ENCODE measurements at places on chromosomes 5 and 9. TPM values are rescaled to one million over a fixed set of nuclear protein-coding genes. Genes with fewer than 3 reads are reported as not detected.
A peak's percentile ranks its signal among the peaks of the same experiment; 100 is the strongest.

The ITGA1 gene
- total RNA-seq: 145 TPM

GRCh38 chr5:88899096-88899737 lies 16.2 kb upstream of the MEF2C start:
- no peak overlapping the region for H3K27ac ChIP-seq
- H3K36me3 ChIP-seq: no peaks in the 10 kb centered on the region
- H3K27me3 ChIP-seq: no peaks in the 10 kb centered on the region
- DNase-seq: no peak
- H3K4me1 ChIP-seq: no peaks in the 10 kb centered on the region
- H3K4me3 ChIP-seq: no peak overlapping the region

DNA sequence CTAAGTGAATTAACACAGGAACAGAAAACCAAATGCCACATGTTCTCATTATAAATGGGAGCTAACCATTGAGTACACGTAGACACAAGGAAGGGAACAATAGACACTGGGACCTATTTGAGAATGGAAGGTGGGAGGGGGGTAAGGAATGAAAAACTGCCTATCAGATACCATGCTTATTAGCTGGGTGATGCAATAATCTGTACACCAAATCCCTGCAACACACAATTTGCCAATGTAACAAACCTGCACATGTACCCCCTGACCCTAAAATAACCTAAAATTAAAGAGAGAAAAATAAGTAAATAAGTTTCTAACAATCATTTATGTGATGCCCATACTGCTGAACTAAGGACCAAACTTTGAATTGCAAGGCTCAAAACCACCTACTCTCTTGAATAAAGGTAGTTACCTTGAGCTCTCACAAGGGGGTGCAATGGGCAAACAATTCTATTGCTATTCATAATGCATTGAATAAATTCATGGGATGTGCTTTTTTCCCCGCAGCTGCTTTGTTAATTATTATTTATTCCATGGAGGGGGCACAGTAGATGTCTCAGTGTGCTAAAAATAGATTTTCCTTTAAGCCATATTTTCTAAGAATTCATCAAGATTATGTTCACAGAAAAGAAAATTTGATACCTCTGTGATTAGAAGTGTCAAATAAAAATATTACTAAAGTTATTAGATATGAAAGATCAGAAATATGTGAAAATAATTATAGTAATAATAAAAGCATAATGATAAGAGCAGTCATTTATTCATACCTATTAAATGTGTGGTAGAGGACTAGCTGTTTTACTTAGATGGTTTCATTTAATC lies 76.2 kb upstream of the PTPN3 start:
- no peak overlapping the region for H3K4me3 ChIP-seq
- peak; percentile 82 for DNase-seq
- H3K27me3 ChIP-seq: no peaks in the 10 kb centered on the region
- H3K36me3 ChIP-seq: no peaks in the 10 kb centered on the region
- no peak overlapping the region for H3K27ac ChIP-seq

DNA sequence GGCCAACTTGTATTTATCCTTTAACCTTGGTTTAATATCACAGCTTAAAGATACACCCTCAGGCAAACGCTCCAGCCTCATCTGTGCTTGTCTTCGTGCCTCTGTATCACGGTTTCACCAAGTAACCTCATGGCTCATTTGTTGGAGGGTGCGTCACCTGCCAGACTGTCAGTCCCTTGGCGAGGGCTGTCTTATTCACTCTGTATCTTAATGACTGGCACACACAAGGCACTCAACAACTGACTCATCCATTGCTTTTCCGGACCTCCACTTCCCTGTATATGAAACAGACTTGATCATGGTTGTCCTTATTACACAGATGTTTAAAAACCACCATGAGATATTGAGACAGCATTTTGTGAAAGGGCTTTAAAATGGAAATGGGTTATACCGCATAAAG lies 28.0 kb downstream of the LCP2 start:
- H3K27me3 ChIP-seq: peaks cover 19% of the 10 kb centered on the region
- DNase-seq: no peak
- no peak overlapping the region for H3K4me3 ChIP-seq
- H3K4me1 ChIP-seq: peaks cover 64% of the 10 kb centered on the region

GRCh38 chr9:121906074-121906870 lies 186.8 kb downstream of the TTLL11 start:
- H3K4me3 ChIP-seq: no peak overlapping the region
- H3K27ac ChIP-seq: no peak overlapping the region
- no peaks in the 10 kb centered on the region for H3K27me3 ChIP-seq
- no peaks in the 10 kb centered on the region for H3K36me3 ChIP-seq

- H3K36me3 ChIP-seq: no peaks in the 10 kb centered on the region
- H3K27ac ChIP-seq: no peak overlapping the region
- no peaks in the 10 kb centered on the region for H3K27me3 ChIP-seq
- DNase-seq: no peak
These were observed 32.6 kb upstream of the RNF130 start for GRCh38 chr5:180104168-180104530.

The BTNL3 gene
- not detected for total RNA-seq

The LECT2 gene
- not detected for total RNA-seq

The PCDHA11 gene
- not detected for total RNA-seq

DNA sequence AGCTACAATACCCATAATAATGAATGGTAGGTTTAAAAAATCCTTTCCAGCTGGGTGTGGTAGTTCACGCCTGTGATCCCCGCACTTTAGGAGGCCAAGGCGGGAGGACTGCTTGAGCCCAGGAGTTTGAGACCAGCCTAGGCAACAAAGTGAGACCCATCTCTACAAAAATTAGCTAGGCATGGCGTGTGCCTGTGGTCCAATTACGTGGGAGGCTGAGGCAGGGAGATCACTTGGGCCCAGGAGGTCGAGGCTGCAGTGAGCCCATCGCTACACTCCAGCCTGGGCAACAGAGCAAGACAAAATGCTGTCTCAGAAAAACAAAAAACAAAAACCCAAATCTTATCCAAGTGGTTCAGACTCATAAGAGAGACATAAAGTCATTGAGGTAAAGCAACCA lies 33.8 kb upstream of the SLC6A3 start:
- H3K36me3 ChIP-seq: peaks cover 67% of the 10 kb centered on the region
- H3K4me3 ChIP-seq: no peak overlapping the region
- H3K27me3 ChIP-seq: no peaks in the 10 kb centered on the region
- no peak for DNase-seq
- H3K4me1 ChIP-seq: peaks cover 16% of the 10 kb centered on the region

GRCh38 chr5:54249210-54250028 lies 61.0 kb downstream of the ARL15 start:
- peaks cover 19% of the 10 kb centered on the region for H3K4me1 ChIP-seq
- no peak overlapping the region for H3K27ac ChIP-seq
- no peaks in the 10 kb centered on the region for H3K27me3 ChIP-seq

- no peaks in the 10 kb centered on the region for H3K27me3 ChIP-seq
- DNase-seq: no peak
- H3K4me3 ChIP-seq: no peak overlapping the region
- H3K36me3 ChIP-seq: peaks cover 6% of the 10 kb centered on the region
- peaks cover under 1% of the 10 kb centered on the region for H3K4me1 ChIP-seq
- no peak overlapping the region for H3K27ac ChIP-seq
These were observed 63.8 kb downstream of the SLC28A3 start for GRCh38 chr9:84276741-84277140.

DNA sequence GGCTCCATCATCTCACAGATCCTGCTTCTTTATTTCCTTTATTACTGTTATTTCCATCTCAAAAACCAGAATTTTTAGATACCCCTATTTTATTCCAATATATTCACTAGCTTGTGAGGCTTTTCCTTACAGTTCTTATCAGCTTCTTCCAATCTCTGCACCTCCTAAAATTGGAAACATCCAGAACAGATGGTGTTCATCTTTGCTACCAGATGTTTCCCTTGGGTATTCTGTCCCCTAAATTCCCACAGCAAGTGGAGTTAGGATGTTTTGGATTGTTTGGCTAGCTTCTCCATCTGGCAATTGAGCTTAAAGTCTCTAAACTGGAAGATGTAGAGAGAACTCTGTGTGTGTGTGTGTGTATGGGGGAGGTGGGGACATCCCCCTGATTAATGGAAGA lies 580.4 kb downstream of the DTWD2 start:
- no peak overlapping the region for H3K4me3 ChIP-seq
- no peaks in the 10 kb centered on the region for H3K4me1 ChIP-seq
- H3K27ac ChIP-seq: no peak overlapping the region
- H3K36me3 ChIP-seq: no peaks in the 10 kb centered on the region

GRCh38 chr5:181205761-181206649 lies 1.0 kb upstream of the TRIM7 start:
- no peaks in the 10 kb centered on the region for H3K36me3 ChIP-seq
- peaks cover 30% of the 10 kb centered on the region for H3K27me3 ChIP-seq
- H3K4me3 ChIP-seq: peak overlapping the region; percentile 63
- peaks cover 55% of the 10 kb centered on the region for H3K4me1 ChIP-seq
- H3K27ac ChIP-seq: peak overlapping the region; percentile 70

GRCh38 chr5:33487236-33487635 lies 46.5 kb downstream of the TARS1 start:
- no peaks in the 10 kb centered on the region for H3K4me1 ChIP-seq
- H3K4me3 ChIP-seq: no peak overlapping the region
- H3K27ac ChIP-seq: no peak overlapping the region
- DNase-seq: no peak

DNA sequence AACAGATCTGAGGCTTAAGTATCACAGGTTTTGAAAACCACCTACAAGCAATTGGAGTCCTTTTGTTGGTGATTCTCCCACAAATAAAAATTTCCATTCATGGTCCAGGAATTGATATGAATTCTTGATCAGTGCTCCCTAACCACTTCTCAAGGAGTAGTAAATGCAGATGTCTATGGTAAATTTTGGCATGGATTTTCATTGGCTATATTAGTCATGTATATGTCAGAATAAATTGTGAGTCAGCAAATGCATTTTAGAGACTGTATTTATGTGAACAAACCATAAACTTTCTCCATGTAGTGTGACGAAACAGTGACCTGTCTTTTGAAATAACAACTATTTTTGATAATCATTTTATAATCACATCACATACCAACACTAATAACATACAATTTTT lies 611.1 kb downstream of the HTR1A start:
- H3K4me1 ChIP-seq: no peaks in the 10 kb centered on the region
- H3K27me3 ChIP-seq: no peaks in the 10 kb centered on the region
- H3K27ac ChIP-seq: no peak overlapping the region
- no peak for DNase-seq

- peaks cover 29% of the 10 kb centered on the region for H3K4me1 ChIP-seq
- DNase-seq: no peak
- H3K27me3 ChIP-seq: no peaks in the 10 kb centered on the region
- no peak overlapping the region for H3K4me3 ChIP-seq
- H3K36me3 ChIP-seq: no peaks in the 10 kb centered on the region
- no peak overlapping the region for H3K27ac ChIP-seq
These were observed 89.3 kb upstream of the ALDH1A1 start for GRCh38 chr9:73042155-73042554.

- no peak overlapping the region for H3K4me3 ChIP-seq
- H3K4me1 ChIP-seq: peaks cover 24% of the 10 kb centered on the region
- no peak for DNase-seq
These were observed 2.7 kb downstream of the RXFP3 start for GRCh38 chr5:33938881-33939280.

DNA sequence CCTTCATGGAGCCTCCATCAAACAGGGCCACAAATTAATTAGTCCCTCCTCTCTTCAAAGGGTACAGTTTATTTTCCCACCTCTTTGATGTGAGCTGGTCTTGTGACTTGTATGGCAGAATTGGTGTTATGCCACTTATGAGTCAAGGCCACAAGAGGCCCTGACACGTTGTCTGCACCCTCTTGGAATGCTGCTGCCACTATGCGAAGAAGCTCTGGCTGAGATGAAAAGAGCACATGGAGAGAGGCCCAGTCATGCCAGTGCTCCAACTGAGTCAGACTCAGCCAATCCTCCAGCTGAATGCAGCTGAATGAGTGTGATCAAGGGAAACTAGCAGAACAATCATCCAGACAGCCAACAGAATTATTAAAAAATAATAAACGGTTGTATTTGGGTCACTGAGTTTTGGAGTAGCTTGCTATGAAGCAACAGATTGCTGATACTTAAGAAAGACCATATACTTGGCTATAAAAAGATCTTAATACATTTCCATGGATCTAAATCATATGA lies 128.3 kb downstream of the MARCHF11 start:
- H3K36me3 ChIP-seq: no peaks in the 10 kb centered on the region
- H3K4me1 ChIP-seq: no peaks in the 10 kb centered on the region
- H3K27me3 ChIP-seq: peaks cover 4% of the 10 kb centered on the region
- DNase-seq: no peak
- H3K4me3 ChIP-seq: no peak overlapping the region
- H3K27ac ChIP-seq: no peak overlapping the region

- no peak overlapping the region for H3K27ac ChIP-seq
- H3K4me3 ChIP-seq: no peak overlapping the region
- no peaks in the 10 kb centered on the region for H3K27me3 ChIP-seq
- no peaks in the 10 kb centered on the region for H3K36me3 ChIP-seq
These were observed 478.4 kb upstream of the DAP start for GRCh38 chr5:11239261-11240015.

DNA sequence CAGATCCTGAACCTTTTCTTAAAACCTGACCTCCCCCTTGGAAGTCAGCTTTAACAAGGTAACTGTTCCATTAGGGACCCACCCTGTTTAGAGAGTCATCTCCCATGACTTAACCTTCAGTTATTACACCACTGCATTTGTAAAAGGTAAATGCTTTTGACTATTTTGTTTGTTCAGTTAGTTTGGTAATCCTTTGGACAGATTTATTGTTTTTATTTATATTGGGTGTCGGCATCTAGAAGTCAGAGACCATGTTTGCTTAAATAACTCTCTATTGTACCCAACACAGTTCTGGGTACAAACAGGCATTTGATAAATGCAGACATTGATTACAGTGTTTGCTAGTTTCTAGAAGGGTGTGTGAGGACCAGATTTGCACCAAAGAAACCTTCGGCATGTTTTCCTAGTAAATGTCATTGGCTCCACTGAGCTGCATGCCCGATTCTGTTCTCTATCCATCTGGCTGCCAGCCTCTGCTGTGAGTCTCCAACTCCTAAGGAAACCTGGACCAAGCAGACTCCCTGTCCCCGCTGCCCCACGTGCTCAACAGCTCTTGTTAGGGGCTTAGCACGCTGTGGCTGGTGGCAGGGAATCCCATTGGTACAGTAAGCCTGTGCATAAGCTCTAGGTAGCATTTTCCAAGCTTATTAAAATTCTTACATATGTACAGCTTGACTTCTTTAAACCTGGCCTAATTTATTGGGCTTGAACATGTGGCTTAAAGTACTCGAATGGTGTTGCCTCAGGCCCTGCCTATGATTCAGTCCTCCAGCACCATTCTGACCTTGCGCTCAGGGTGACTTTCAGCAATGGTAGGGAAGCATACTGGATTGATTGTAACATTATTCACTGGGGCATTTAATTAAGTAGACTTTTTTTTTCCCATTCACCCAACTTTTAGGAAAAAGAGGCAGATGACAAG lies 6.6 kb downstream of the PCBD2 start:
- peak overlapping the region; percentile 34 for H3K27ac ChIP-seq
- H3K4me3 ChIP-seq: no peak overlapping the region

DNA sequence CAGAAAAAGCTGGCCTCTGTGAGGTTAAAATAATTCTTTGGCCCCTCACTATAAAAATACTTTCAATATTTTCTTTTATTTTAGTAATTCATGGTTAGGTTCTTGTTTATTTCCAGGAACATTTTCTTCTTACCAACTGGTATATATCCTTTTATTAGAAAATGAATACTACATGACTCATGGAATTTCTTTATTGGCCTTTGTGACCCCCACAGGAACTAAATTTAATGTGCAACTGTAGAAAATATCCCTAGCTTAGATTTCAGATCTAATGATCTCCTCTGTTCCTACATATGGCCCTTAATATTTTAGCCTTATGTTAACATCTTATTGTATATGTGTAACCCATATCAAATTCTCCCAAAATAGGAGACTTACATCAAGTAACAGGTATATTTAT lies 429.9 kb downstream of the NR2F1-AS1 start:
- H3K27me3 ChIP-seq: no peaks in the 10 kb centered on the region
- DNase-seq: no peak

Measured in stomach (tissue), 19 donors.